ENCODE measurements at places on chromosomes 2 and 18.

DNA sequence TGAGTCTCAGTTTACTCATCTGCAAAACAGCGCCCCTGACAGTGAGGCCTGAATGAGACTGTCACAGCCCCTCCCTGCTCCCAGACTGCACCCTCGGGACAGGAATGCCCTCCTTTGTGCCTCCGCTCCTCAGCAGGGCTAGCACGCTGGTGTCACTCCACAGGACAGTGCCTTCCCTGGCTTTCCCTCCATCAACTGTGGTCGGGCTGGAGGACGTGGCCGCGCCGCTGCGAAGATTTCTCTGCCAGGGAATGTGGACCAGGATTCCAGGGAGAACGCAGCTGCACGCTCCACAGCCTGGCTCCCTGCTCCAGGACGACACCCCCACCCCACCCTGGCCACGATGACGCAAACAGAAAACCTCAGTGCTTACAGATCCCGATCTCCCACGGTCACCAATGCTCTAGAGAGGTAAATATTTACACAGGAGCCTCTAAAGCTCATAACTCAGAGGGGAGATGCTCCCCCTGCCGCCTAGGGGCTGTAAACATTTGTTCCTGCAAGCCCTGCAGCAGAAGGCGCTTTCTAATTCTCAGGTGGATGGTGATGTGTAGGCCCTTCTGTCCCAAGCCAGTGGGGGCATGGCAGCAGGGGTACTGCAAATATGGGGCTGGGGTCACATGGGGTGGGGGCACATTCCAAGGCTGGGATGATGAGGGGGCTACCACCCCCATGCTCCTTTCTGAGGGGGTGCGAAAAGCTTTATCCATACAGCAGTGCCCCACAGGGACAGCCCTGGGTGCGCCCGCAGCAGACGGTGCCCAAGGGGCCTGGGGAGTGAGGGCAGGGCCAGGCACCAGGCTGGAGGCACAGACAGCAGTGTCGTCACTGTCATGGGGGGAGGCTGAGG is 12.4 kb downstream of the HS6ST1 start:
- no peak for DNase-seq

GRCh38 chr2:181123798-181124231 is 143.4 kb downstream of the UBE2E3 start:
- peak; percentile 50 for DNase-seq

- DNase-seq, result no peak
Measured at GRCh38 chr2:240245184-240245583, 104.7 kb upstream of the OTOS start.

GRCh38 chr2:117128461-117128860 is 686.0 kb upstream of the DDX18 start:
- no peak for DNase-seq

DNA sequence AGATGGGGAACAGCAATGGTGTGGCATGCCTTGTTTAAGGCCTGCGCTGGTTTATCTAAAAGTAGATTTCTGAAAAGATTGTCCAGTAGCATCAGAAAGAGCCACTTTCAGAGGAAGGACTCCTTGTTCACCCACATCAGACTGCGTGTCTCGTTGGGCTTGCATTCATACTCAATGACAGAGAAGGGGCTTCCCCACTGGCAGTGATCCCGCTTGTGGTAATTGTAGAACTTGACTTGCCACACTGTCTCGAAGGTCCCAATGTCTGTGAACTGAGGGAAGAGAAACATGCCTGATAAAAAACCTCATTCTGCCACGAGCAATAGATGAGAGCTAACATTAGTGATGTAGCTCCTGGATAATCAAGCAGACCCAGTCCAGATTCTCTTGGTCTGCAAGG is 26.0 kb downstream of the CNRIP1 start:
- no peak for DNase-seq

DNA sequence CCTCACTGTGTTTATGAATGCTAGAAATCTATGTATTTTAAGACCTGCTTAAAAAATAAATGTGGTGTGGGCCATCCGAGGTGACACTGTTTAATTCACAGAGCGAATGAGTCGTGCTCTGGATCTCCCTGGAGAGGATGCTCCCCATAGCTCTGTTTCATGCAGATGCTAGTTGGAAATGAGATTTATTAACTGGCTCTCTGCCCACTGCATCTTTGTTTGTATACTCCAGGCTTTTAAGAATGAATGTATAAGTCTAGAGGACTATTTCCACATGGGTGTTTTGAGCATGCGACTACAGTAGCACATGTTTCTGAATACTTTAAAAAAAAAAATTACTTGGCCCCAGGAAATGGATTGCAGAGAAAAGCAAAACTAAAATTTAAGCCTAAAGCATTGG is 3.9 kb downstream of the MAPRE2 start:
- DNase-seq, result no peak

GRCh38 chr2:34004936-34005335 is 405.8 kb upstream of the FAM98A start:
- DNase-seq, result no peak

DNA sequence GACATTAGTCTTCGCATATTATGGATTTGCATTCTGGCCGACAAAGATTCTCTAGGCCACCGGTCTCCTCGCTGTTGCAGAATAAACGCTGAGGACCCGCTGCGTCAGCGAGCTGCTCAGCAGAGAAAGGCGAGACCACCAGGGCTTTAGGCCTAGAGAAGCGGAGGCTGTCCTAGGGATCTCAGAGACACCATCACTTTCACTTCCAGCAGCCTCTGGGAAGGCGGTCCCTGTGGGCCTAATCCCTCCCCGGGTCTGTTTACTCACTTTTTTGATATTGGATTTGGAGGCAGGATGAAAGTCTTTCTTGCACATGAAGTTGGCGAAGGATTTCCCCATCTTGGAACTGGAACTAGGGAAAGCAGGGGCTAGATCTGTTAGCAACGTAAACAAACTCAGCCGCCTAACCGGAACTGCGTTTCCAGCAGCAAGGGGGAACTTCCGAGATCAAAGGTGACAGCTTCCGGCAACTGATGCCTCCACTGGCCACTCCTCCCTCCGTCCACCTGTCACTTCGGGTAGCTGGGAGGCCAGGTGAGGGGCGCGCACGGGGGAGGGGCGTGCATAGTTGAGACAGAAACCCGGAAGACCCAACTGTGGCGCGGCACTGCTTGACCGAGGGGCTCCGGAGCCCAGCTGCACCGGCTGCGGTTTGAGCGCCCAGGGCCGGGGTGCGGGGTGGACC is at the start of gene SCRN3:
TSS of gene SCRN3 (plus strand) at position 447 of the 685 bp plus-strand sequence. CDS start 2,554 bp downstream, outside the sequence.
- DNase-seq, result peak; percentile 84

DNA sequence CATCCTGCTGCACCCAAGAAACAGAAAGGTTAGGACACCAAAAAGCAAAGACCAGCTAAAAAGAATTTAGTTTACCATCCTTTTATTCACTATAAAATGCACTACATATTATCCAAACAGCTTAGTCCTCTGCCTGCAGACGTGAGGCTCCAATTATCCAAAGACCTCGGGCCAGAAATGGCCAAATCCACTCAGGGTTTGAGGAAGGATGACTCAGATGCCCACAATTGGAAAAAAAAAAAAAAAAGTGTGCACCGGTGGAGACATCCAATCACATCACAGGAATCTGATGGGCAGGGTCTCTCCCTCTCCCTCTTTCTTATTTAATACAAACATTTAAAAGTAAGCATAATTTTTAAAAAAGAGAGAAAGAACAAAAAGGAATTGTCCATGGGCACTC is 65.7 kb downstream of the TRABD2A start:
- no peak for DNase-seq

GRCh38 chr2:232563580-232563979 is 13.1 kb downstream of the EIF4E2 start:
- no peak for DNase-seq

All from stimulated activated CD4-positive, alpha-beta T cell treated with anti-CD3 and anti-CD28 coated beads, Interleukin-15, amount 100 ng/mL, for 24 hours (primary cell).